ENCODE measurements at places on chromosomes 7 and 10. TPM values are rescaled to one million over a fixed set of nuclear protein-coding genes. Genes with fewer than 3 reads are reported as not detected.

DNA sequence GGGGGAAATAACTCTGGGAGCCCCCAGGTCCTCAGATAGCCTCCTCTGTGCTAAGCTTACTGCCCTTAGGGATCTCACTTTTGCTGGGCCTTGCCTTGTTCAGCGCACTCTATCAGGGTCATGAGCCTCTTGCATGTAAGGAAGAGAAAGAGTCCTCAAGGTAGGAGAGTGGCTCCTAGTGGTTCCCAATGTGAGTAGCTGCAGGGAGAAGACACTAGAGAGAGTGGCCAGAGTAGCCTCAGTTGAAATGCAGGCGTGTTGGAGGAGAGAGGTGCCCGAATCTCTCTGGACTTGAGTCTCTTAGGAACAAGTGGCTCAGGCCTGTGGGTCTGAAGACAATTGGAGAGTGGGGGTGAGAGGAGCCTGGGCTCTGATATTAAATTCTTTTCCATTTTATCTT is 94.3 kb upstream of the SORCS3 start:
- DNase-seq: no peak

DNA sequence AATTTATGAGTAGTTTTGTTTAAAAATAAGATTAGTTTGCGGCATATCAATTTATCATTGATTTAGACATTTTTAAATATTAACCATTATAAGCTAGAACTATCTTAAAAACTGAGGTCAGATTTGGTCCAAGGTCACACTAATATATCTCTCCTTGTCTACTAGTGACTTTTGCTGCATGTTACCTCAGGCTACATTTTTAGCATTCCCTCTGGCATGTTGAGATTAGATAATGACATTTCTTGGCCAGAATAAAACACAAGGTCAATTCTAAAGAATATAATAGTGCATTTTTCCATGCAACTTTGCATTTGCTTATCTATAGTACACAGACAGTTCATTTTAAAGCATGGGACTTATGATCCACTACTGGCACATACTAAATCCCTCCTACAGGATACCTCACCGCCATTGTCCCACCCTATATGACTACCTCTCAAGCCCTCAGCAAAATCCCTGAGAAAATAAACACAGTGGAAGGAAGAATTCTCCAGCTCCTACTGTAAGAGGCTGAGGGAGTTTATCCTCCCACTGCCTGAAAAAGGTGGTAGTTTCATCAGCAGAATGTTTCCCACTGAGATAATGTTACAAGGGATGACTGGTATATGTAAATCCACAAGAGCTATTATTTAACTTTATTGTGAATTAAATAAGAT is 816.4 kb downstream of the GRM8 start:
- no peak for DNase-seq

DNA sequence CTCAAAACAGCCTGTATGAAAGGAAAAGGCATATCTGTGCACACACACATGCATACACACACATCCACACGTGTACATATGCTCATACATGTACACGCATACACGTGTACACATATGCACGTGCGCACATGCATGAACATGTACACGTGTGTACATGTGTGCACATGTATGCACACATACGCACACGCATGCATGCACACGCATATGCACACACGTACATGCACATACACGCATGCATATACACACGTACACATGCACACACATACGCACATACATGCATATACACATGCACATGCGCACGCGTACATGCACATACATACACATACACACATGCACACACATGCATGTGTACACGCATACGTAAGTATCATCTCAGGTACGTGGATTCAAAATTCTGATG is 19.4 kb downstream of the DIP2C start:
- no peak for DNase-seq

DNA sequence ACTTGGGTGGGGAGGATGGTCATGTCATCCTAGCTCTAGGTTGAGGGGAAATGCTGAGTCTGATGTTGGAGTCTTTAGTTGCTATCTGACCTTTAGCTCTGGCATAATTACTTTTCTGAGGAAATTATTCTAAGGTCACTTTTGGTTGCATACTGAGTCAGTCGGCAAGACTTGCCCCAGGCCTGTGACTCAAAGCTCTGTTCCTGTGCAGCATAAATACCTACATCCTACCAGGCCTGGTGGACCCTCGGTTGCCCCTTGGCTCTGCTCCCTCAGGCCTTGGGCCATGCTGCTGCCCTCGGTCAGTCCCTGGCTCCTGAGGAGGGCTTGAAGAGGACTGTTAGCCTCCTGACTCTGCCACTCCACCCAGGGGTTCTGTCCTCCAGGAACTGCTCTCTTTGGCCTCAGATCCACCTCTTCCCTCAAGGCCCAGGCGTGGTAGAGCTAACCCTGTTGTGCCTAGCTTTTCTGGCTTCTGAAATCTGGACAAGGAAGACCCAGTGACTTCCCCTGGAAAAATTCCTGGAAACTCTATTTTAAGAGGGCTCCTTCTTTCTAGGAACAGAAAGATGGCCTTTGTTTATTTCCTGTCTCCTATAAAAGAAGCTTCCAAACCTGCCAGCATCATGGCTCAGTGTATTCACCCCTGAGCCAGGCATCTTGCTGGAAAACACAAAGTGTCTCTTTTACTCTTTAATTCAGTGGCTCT is 71.2 kb downstream of the TMEM178B start:
- DNase-seq: no peak

DNA sequence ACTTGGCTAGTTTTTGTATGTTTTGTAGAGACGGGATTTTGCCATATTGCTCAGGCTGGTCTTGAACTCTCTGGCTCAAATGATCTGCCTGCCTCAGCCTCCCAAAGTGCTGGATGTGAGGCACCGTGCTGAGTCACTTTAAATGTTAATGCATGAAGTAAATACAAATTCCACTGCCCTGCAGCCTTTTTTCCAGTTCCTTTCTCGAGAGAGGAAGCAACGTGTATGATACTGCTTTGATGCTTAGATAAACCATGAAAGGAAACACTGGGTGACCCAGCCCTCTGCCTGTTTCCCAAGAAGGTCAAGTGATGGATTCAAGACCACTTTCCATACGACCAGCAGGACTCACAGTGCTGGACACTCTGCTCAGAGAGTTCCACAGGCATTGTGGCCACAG is 11.3 kb upstream of the MRPS24 start:
- no peak for DNase-seq

DNA sequence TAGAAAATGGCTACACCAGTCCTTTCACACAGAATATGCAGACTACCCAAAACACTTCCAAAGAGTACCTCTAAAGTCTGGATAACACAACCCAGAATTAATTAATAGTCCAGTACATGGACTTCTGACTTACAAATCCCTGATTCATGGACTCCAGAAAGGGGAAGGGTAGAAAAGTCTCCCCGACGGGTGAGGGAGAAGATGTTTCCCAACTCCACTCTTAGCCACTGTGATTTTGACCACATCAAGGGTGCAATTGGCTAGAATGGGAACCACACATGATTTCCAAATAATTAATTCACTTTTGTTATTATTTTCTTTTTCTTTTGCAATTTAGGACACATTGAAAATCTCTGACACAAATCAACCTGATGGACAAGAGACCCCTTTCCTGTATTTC is 1.4 kb downstream of the TMEM130 start:
- DNase-seq: no peak

- no peak for DNase-seq
Measured at GRCh38 chr10:91159254-91159783, 61.1 kb upstream of the PCGF5 start.

DNA sequence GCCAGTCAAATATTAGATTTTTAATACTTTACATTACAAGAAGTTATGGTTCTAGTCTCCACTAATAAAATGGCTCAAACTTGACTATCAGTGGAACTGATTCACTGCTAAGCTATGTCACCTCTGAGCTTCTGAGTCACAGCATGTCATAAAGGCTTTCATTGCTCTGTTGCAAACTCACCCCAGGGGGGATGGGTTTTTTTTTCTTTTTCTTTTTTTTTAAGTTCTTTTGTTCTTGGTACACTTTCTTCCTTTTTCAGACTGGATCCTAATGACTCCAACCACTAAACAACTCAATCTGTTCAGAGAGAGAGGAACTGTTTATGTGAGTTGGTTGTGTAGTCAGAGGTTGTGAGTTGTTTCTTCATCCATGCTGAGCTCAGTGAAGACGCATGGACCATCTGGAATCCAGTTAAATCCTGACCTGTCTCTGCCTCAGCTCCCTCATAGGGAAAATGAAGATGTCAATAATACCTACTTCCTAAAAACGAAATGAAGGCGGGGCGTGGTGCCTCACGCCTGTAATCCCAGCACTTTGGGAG is 11.0 kb downstream of the MYOF start:
- no peak for DNase-seq

- no peak for DNase-seq
Measured at GRCh38 chr7:69790977-69791724, 192.9 kb downstream of the AUTS2 start.

DNA sequence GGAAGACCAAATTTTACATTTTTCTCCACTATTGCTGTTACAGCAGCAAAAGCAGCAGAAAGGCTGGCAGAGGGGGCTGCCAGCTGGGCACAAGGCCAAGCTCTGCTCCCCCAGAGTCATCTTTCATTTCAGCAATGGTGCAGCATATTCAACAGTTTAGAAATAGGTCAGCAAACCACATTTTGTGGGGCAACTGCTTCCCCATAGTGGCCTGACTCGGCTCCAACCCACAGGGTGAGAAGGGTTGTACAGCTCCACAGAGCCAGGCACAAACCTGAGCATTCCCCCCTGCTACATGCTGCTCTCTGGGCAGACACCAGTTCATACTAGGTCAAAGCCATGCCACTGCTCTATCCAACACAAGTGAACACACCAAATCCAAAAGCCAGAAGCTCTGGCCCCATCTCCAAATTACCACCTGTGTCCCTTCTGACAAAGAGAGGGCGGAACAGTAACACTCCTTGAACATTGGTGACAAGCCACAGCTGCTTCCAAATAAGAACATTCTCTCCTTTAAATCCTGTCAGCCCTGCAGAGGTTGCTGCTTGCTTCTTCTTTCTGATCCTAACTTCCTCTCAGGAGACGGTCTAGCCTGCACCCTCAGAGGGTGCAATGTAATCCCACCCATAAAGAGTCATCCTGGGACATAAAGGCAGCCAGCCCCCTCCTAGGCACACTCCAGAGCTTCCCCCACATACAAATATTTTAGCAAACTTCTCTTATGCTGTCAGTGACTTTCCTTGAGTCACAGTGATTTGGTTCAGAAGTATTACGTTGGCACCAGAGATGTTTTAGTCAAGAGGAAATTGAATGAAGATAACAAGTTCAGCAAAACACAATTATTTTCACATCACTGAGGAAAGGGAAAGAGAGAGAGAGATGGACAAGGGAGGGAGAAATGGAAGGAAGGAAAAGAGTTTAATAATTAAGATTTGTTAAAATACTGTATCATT is 39.0 kb upstream of the SLIT1 start:
- DNase-seq: peak; percentile 51

- peak; percentile 22 for DNase-seq
Measured at GRCh38 chr10:3419719-3420495, 247.3 kb upstream of the PITRM1 start.

DNA sequence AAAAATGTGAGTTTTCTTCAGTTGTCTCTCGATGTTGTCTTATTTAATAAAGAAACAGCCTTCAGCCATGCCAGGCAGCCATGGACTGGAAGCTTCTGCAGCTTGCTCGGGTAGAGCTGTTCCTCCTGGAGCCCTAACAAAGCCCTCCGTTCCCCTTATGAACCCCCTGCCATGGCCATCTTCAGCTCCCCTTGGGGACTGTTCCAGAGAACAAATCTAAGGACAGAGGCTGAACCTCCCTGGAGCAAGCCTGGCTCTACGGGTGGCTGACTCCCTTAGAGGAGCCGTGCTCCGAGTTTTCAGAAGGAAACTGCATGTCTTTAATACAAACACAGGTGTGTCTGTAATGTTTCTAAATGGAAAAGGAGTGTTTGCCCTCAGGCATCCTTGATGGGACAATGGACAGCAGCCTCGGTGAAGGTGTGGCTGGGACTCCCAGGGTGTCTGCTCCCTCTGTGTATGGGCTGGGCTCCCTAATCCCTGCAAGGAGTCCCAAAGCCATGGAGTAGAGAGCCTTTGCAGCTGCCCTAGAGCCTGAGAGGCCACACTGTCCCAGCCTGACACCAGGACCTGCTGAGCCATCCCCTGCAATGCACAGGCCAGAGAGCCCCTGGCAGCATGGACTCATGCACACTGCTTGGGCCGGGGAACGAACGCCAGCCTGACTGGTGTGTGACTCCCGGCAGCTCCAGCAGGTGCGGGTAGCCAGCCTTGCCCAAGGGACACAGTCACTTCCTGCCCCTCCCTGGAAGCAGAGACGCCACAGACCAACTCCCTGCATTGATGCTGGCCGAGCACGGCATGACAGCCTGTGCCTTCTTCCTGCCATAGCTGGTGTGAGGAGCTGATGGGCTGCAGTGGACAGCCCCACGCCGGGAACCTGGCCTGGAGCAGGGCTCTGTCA is 381.8 kb downstream of the TCERG1L start:
- no peak for DNase-seq

DNA sequence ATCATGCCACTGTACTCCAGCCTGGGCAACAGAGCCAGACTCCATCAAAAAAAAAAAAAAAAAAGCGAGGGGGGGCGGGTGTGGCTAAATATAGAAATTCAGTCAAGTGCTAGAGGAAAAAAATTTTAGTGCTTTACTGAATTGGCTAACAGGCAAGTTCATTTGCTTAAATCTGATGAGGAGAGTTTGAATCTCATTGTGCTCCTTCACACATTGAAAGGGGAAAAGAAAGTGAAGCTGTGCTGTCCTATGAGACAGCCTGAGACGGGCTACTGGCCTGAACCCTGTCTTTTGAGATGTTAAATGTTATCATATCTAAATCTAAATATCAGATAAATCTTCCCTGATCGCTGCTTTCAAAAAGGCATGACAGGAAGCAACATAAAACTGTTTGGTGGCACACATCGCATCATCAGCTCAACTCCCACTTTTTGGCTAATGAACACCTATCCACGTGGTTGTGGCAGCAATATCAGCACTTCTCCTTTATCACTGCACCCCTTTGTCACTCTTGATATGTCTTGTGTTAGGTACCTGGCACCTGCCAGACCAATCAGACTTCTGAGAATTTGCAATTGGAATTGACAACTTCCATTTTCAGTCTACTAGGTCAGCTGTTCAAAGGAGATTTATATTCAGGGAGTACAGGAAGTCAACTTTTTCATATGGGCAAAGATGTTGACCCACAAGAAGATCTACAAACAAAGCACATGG is 14.0 kb upstream of the IFIT1B start:
- DNase-seq: no peak

- no peak for DNase-seq
Measured at GRCh38 chr10:1603181-1603580, 134.1 kb downstream of the ADARB2 start.

GRCh38 chr10:30858499-30858898 is 173.2 kb downstream of the ZNF438 start:
- no peak for DNase-seq

- DNase-seq: no peak
Measured at GRCh38 chr7:140670343-140670935, 2.3 kb upstream of the ADCK2 start.

- no peak for DNase-seq
Measured at GRCh38 chr10:48579251-48579960, 25.5 kb downstream of the ARHGAP22 start.

- DNase-seq: no peak
Measured at GRCh38 chr10:127047878-127048238, 142.6 kb downstream of the DOCK1 start.

GRCh38 chr10:61455656-61456055 is 2.5 kb upstream of the TMEM26 start:
- DNase-seq: no peak

The SRGN gene
- total RNA-seq: 439 TPM

The CREB3L2 gene
- total RNA-seq: 55.1 TPM

The ARMS2 gene
- not detected for total RNA-seq

The HMX2 gene
- total RNA-seq: 0.58 TPM

The GALNT17 gene
- total RNA-seq: not detected

The FAM180A gene
- total RNA-seq: not detected

The MMP21 gene
- not detected for total RNA-seq

The PRSS1 gene
- not detected for total RNA-seq

The SEPHS1 gene
- 44.7 TPM for total RNA-seq

The MNX1 gene
- 0.17 TPM for total RNA-seq

The ADRA2A gene
- total RNA-seq: not detected
